ENCODE measurements at places on chromosomes 7 and 10.

DNA sequence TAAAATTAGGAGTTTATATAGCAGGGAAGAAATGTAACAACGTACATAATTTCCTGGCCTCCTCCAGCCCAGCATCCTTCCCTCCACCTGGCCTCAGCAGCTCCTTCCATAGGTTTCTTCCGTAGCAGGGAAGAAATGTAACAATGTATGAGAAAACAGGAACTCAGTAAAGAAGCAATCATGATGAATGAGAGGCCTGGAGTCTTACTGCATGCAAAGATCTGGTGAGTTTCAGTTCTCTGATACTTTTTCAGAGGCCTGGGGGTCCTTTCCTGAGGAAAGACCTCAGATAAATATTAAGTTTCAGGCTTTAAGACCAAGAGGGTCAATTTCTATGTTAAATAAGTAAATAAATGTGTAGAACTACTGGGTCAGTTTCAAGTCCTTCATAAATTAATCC lies 155.7 kb upstream of the C7orf33 start:
- DNase-seq, result no peak

DNA sequence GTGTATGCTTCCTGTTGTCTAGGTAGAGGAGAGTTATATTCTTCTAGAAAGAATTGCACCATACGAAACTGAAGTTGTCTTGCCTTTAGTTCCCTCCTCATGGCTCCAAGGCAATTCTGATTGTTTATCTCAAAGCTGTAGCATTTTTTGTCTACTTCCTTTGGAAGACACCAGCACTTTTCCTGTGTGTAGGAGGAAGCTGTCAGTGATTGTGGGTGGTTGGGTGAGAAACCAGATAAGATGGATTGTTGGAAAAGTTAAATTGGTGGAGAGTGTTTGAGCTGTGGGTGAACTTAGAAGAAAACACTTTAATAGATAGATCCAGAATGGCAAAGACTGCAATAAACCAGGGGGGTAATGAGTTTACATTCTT lies 12.1 kb upstream of the CSTF2T start:
- DNase-seq, result no peak

GRCh38 chr10:97069026-97069425 lies 116.7 kb downstream of the SLIT1 start:
- DNase-seq, result no peak

- DNase-seq, result no peak
These were observed 444.3 kb downstream of the IPMK start for GRCh38 chr10:57823398-57823797.

DNA sequence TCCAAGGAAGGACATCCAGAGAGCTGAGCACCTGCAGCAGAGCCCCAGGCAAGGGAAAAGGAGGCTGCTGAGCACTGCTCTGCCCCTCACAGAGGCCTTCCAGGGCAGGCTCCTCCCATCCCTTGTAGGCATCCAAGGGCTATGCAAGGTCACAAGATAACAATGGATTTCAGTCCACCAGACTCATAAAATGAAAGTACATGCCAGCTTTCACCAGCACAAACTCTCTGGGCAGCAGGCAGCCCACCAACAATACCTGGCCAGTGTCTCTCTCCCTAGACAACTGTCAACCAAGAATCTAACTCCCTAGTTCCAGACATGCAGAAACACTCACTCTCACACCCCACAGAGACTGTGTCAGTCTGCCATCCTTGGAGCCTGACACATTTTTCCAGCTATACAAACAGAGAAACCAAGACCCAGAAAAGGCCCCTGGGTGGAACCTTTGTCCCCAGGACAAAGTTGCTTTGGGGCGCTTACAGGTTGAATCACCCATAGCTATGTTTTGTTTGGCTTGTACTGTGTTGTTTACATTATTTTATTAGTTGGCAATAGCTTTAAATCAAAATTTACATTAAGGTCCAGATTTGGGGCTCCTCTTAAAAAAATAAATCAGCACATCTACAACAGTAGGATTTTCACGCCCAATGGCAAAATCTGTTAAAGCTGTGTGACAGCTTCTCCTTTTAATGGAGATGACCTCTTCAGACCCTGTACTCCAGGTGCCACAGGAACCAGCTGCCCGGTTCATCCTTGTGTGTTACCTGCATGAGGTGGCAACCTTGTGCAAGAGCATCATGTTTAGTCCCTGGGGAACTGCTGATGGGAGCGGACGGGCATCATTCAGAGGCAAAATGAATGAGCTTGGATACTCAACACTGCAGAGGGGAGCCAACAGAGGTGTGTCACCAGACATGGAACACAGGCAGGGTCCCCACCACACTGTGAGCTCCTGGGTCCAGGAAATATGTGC lies 5.2 kb downstream of the GRID1 start:
- peak; percentile 14 for DNase-seq

DNA sequence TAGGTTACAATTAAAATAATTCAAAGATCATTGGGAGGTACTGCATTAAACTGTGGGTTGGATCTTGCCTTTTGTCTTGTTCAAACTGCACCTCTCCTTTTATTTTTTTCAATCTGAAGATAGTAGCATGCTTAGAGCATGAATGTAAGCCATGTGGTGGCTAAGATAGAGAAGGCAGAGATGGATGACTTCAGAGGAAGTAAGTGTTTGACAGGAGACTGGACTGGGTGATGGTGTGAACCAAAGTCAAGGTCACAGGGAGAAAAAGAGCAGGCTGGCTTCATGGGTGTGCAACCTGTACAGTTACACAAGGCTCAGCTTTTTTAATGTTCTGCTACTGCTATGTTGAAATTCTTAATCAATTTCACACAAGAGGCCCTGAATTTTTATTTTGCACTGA lies 85.6 kb downstream of the ZEB1 start:
- DNase-seq, result no peak

DNA sequence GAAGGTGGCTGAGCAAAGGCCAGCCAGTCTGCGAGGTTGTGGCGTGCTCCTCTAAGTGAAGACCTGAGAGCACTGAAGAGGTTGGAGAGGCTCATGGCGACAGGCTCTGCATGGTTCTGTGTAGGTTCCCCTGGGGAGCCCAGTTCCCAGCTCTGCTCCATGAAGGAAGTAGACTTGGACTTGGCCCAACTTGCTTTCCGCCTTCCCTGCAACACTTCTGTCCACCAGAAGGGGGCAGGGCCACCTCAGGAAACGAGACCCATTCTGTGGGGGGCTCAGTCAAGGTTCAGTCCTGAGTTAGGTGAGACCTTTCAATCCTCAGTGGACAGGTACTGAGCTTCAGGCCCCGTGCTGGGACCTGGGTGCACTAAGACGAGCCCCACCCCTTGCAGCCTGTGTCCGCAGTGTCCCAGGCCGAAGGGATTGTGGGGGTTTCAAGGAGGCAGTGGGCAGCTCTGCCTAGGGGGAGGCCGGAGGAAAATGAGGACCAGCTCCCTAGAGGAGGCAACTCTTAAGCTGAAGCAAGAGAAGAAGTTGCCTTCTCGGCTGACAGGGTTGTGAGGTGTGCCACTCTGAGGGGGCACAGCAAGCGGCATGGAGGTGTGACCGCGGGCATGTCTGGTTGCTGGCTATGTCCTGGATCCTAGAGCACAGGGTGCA lies 15.0 kb upstream of the PCBD1 start:
- peak; percentile 46 for DNase-seq

GRCh38 chr10:69338547-69339450 lies 60.5 kb downstream of the HK1 start:
- DNase-seq, result no peak

DNA sequence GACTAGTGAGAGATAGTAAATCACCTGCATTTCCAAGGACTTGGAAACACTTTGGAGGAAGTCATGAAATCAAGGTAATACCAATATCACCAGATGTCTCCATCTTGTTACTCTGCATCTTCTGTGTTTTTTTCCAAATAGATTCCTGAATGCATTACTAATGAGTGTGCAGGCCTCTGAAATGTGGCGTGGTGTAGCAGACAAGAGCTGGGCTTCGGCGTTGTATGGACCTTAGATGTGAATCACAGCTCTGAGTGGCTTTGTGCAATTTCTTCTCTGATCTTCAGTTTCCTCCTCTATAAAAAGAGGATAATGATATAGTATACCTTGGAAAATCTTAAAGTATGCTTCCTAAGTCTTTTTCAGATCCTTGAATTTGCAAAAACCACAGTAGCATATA lies 9.6 kb upstream of the MYPN start:
- DNase-seq, result no peak

DNA sequence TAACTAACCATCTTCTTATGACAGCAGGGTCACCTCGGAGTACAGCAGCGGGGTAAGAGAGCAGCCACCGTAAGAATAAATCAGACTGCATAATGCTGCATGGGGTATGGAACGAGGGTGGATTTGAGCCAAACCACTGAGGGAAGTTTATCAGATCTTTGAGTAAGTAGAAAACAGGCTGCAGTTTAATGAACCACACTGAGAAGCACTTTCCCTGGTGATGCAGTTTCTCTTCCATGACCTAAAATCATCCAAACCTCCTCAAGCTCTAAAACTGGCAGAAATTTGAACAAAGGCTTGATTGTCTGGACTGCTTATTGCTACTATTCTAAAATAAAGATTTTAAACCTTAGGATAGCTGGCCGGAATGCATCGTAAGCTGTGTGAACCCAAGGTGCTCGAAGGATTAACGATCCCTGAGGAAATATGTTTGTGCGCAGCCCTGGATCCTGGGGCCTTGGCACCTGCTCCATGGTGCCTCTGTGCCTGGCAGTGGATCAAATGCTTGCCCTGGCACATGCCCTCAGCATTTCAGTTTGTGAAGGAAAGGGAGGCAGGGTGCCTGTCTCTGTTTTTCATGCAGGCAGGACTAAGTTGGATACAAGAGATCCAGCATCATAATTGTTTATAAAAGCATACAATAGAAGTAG lies 322.7 kb downstream of the LHFPL3 start:
- no peak for DNase-seq

DNA sequence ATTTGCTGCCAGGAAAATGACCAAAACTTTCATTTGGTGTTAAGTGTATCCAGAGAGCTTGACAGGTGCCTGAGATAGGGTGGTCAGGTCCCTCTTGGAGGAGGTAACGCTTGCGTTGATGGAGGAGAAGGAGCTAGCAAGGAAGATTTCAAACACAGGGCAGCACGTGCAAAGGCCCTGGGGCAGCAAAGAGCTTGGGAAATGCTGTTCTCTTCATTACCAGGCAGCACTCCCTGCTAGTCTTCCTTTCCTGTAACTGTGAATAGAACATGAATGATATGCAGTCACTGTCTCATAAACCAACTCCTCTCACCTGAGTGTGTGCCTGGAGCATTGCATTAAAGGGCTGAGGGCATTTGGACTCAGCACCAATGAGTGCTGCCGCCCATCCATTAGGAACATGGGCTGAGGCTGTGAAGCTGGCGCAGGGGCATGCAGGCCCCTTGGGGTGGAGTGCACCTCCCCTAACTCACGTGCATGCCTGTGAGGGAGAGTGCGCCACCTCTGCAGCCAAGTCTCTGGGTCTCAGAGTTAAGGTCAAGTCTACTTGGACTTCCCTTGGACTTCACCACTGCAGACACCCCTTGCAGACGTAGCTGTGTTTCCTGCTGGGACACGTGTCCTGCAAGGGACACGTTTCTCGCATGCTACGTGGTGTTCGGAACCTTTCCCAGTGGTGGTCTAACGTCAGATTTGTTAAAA lies 136.8 kb downstream of the PAXIP1 start:
- no peak for DNase-seq

GRCh38 chr7:97342512-97342911 lies 225.0 kb downstream of the SDHAF3 start:
- DNase-seq, result no peak
